ENCODE measurements at places on chromosomes 5 and 9.

- no peak for DNase-seq
Observed at GRCh38 chr5:1202026-1202797, 817 bp downstream of the SLC6A19 start.

- no peak for DNase-seq
Observed at GRCh38 chr5:150209099-150209635, 19.3 kb downstream of the SLC6A7 start.

DNA sequence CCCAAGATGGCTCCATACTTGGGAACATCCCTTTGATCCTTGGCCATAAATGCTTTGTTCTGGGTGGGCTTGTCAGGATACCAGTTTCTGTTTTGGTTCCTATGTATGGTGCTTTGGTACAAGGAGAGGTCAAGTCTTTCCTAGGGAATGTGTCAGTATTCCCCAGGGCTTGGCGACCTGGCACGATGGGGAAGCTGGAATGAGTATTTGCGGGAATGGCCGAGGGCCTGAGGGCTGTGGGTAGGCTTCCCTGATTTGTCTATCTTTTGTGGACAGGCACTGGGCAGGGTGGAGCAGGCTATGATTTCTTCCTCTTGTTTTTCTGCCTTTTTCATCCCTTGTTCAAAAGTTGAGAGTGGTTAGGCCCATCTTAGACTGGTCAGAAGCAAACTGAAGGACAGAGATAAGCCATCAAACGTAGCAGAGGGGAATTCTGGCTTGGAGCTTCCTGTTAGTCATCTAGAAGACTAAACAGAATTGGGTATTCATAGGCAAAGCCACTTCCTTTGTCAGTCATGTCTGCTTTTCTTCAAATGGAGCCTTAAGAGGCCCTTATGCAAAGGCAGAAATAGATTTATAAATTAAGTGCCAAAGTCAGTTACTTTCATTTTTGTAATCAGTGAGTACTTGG lies 13.7 kb downstream of the DOCK2 start:
- DNase-seq = no peak

GRCh38 chr5:8517456-8517855 lies 648.5 kb downstream of the MTRR start:
- no peak for DNase-seq

DNA sequence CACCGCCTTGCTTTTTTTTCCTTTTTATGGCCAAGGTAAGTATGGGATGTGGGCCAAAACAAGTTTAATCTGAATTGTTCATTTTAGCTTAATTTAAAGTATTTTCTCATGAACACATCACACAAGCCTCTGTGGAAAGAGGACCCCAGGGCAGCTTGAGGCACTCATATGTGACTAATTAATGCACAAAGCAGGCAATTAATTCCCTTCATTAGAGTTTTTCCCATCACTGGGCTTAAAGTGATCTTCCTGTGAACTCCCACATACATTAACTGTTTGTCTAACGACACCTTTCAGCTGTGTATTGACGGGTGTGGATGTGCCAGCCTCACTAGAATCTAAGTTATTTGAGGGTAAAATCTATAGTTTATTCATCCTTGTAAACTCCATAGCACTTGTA lies 103.3 kb downstream of the MRPS27 start:
- DNase-seq = no peak

DNA sequence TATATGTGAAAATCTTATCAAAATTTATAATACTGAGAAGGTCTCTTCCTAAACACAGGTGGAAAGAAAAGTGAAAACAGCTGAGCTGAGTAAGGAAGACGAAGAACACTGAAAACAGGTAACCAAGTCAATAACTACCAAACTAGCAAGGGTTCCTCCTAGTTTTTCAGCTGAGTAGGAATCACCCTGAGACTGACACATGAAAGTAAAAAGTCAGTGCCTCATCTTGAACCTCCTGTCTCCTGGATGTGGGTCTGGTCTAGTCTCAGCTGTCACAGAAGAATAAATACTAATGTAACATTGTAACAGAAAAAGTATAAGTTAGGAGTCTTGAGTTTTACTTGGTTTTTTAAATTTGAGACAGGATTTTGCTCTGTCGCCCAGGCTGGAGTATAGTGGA lies 121.0 kb downstream of the MEF2C start:
- DNase-seq = no peak

- DNase-seq = no peak
Observed at GRCh38 chr9:133844881-133845410, 106.8 kb upstream of the SARDH start.

- DNase-seq = no peak
Observed at GRCh38 chr5:77431286-77431685, 60.8 kb downstream of the WDR41 start.

DNA sequence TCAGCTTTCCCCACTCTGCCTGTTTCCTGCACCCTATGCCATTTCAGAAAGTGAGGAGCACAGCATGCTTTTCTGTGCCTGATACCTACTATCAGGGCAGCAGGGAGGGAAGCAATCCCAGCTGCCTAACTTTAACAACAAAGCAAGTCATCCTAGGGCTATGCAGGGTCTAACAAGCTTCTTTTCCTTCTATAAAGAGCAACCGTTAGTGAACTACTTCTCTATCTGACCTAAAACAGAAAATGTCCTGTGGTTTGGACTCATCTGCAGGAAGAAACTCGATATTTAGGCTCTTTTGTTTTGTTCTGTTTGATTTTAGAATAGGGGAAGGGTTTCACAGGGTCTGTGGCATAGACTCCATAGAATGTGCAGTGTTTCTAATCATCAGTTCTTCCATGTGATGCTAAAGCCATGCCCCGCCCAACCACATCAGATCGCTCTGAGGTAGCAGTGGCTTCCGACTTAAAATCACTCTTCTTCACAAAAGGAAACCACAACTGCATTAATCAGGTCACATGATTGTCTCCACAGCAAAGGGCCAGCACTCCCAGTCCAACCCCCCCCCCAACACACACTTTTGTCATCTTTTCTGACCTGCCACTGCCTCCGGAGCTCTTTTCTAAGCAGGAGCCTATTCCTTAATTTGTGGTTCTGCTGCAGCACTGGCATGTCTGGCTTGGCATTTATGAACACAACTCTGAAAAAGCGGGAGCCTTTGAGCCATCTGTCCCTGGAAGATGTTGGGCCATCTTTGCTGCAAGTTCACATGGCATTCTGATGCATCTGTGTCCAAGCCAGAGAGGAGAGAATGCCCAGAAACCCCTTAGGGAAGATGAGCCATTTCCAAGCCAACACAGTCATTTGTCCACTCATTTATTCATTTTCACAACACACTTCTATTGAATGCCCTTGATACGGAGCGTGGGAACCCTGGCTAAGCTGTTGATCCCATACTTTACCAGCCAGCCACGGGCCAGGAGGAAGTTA lies 71.6 kb downstream of the CFAP90 start:
- peak; percentile 0 for DNase-seq

DNA sequence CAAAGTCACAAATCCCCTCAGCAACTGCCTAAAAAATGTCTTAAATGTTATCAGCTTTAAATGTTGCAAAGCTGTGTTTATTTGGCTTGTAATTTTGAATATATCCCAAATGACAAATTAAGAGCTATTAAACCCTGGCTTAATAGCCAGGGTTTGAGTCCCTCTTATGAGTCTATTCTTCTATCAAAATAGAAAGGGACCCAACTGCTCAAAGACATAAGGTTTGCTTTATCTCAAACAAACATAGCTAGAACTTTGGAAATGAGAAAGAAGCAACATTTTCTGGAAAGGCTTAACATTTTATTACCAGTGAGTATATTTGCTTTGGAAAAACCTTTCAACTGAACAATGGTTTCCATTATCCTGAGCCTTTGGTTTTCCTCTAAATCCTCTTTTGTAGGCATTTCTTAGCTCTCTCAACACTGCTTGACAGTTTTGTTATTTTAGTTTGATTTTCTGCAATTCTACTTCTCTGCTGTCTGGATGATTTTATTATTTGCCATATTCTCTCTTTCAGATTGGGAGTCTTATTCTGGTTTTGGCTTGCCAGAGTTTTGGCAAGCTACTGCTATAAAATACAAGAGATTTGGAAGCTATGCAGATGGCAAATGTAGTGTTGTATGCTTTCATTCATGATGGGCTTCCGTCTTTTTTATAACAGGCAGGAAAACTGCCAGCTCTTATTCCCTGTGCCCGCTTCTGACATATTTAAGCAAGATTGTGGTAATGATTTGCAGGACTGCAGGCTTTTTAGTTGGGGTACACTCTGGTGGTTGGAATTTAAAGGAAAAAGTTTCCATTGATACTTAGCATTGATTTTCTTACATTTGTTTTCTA lies 734.9 kb downstream of the DTWD2 start:
- DNase-seq = no peak

- no peak for DNase-seq
Observed at GRCh38 chr5:145980718-145981117, 44.3 kb downstream of the SH3RF2 start.

DNA sequence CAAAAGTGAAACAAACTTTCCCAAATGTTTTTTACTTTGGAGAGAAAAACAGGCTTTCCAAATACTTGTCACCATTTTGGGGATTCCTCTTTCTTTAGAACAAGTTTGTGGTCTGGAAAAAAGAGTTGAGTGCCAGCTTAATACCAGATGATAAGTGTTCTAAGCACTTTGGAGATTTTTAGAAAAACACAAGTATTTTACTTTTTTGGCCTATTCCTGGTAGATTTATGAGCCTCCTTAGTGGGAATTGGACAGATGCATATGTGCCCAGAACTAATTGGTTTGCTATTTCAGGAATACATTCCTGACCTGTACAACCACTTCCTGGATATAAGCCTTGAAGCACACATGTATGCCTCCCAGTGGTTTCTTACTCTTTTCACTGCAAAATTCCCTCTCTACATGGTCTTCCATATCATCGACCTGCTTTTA lies 40.5 kb downstream of the GPR21 start:
- DNase-seq = no peak

GRCh38 chr5:14534773-14535172 lies 46.8 kb upstream of the OTULINL start:
- DNase-seq = no peak

DNA sequence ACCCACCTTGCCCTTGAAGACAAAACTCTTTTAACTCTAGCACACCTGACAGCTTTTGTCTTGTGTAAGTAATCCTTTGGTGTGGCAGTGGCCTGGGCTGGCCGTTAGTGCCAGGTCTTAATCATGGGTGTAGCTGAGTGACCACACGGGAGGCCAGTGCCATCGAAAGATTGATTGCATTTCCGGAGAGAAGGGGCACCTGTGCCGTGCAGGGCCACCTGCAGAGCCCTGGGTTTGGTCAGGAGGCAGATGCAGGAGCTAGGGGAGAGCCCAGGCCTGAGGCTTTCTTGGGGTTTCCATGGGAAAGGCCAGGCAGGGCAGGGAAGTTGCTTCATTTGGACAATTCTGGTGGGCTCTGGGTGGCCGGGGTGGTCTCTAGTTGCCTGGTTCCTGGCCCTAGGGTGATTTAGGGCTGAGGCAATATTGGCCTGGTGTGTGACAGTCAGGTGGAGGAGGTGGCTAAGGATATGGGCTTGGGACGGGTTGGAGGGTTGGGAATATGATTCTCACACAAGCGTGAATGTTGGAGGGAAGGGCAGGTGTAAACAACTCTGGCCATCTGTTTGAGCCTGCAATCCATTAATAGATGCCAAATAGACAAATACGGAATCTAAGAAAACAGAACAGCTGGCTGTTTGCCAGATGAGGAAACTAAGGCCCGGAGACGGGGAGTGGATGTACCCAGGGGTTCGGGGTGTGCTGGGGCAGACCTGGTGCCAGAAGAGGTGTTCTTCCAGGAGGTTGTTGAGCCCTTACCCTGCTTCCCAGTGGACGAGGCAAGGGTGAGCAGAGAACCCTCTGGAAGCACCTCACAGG lies 4.6 kb downstream of the DBH start:
- no peak for DNase-seq

GRCh38 chr5:57770039-57770438 lies 287.4 kb upstream of the ACTBL2 start:
- no peak for DNase-seq

- DNase-seq = no peak
Observed at GRCh38 chr5:90930756-90931431, 372.3 kb downstream of the ADGRV1 start.

- DNase-seq = no peak
Observed at GRCh38 chr9:120737416-120738165, 23.3 kb upstream of the MEGF9 start.

DNA sequence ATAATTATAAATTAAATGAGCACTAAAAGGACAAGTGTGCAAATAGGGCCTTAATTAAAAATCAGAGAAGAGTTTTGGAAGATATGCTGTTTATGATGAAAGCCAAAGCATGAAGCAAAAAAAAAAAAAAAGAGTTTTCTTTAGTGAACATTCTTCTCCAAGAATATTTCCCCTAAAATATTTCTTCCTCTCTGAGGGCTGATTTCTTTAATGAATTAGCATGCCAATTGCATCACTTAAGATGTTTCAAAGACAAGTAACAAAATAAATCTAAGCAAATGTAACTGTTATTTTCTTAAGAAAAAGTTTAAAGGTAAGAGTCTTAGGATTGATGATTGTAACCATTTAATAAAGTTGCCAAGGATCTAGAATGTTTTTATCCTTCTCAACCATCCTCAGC lies 81.6 kb upstream of the MPDZ start:
- no peak for DNase-seq

DNA sequence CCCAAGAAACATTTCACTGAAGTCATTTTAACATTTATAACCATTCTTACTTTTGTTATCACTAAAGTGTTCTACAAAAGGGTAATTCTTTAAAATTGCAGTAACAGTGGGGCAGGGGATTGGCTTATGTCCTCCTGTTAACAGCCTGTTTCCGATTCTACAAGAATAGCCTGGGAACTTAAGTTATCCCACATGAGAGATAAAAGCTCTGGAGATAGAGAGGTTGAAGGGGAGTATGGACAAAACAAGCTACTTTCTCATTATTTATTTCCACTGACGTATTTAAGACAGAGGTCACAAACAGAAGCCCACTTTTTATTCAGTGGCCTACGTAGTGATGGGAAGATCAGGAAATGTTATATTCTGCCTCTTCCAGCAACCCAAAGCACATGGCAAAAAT lies 98.7 kb downstream of the EPB41L4A start:
- no peak for DNase-seq

DNA sequence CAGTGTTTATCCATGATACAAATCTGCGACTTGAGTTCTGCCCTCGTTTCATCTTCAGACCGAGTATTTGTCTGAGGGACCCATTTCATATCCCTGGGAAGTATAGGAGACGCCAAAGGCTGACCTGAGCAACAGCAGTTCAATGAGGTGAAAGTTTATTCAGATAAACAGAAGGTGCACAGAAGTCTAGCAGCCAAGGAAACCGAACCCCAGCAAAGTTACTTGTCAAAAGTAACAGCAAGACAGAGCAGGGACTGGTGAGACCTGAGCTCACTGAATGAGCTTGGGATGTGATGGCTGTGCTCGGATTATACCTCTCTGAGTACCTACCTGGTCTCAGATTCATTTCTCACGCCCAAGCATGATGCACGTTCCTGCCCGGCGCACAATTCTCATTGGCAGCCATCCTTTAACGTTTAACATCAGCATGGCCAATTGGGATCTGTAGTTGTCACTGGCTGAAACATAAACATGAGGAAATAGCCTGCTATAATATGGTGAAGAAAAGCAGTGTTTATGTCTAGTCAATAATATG lies 599 bp downstream of the LYRM7 start:
- DNase-seq = no peak

DNA sequence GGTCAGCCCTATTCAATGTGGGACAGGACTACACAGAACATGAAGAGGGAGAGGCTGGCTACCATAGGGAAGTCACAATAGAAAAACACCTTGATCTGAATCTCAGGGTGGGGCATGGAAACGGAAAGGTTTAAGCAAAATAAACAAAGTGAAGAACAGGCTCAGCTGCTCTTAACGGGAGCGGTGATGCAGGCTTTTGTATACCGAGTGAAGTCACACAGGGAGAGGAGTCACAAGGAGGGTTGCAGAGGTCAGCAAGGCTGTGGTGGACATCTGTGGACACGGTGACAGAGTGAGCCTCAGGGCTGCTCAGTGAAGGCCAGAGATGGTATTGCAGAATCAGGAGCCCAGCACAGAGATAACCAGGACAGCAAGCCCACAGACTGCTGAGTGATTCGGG lies 30.6 kb upstream of the SEMA4D start:
- no peak for DNase-seq
